ENCODE measurements at places on chromosomes 6 and 20. TPM values are rescaled to one million over a fixed set of nuclear protein-coding genes. Genes with fewer than 3 reads are reported as not detected.

DNA sequence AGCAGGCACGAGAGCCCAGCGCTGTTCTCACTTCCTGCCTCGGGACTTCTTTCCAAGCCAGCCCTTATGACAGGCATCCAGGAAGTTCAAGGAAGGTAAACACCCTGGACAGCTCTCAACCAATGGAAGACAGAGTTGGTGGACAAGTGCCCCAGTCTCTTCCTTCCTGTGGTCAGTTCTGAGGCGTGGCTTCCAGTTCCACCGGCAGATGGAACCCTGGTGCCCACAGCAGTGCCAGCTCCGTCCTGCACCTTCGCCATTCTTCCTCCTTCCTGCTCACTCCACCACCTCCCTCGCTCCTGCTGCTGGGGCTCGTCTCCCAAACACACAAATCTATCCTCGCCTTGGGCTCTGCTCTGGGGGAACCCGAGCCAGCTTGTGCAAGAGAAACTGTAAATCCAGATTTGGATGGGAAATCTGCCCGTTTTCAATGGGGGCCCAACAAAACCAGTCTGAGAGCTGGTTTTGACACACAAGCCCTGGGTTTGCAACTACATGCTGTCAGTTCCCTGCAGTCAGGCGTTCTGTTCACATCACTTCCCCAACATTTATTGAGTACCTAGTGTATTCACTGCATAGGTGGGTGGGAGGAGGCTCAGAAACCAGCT, 162.7 kb downstream of the GRM4 start:
- peak; percentile 50 for DNase-seq

GRCh38 chr6:117156741-117157140, 108.6 kb upstream of the VGLL2 start:
- no peak for DNase-seq

- DNase-seq, result no peak
These were observed 21.7 kb downstream of the SERPINB9 start for GRCh38 chr6:2881423-2881822.

DNA sequence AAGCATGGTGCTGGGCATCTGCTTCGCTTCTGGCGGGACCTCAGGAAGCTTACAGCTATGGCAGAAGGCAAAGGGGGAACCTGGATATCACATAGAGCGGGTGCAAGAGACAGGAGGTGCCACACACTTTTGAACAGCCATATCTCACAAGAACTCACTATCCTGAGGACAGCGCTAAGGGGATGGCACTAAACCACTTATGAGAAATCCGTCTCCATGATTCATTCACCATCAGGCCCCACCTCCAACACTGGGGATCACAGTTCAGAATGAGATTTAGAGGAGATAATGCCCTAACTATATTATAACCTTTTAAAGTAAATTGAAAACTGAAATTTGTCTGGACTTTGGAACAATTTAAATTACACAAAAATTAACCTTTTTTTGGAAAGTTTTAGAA, 37.8 kb upstream of the SUMO4 start:
- no peak for DNase-seq

DNA sequence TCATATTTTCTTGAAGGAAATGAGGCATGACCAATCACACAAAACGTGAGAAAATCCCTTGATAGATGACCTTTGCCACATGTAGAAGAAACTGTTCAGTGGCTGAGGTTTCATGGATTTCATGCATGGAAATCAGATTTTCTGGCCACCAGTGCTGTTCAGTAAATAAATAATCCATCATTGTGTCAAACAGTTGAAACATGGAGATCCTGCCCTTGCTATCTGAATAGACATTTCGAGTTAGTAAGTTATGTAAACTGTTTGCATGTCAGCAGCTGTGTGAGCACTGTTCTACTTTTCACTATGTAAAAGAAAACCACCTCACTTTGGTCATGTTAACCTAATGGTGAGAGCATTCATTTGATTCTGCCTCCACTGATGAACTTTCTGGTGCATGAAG, 793.9 kb upstream of the EPHA7 start:
- no peak for DNase-seq

DNA sequence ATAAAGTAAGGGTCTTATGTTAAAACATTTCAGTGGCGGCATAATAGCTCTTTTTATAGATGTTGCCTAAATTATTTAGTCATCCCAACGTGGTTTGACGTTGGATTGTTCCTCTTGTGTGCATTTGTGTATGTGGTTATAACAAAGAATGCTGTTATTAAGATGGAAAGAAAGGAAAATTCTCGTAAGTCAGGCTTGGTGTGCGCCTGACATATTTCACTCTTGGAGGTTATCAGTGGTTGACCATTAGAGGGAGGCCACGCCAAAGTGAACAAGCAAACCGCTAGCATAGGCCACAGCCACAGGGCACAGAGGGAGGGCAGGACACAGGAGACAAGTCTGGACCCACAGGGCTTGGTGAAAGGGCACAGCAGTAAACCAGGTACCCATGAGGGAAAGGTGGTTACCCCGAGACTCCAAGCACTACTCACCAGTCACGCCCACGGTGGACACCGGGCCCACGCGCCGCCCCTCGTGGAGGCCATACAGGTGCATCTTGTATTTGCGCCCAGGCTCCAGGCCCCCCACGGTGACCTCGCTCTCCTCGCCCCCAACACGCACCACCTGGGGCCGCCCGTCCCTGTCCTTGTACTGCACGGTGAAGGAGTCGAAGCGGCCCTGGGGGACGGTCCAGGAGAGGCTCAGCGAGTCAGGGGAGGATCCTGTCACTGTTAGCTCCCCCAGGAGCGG, 22.9 kb downstream of the CYP21A2 start:
- no peak for DNase-seq

- DNase-seq, result no peak
These were observed 73.5 kb downstream of the SOX4 start for GRCh38 chr6:21666853-21667681.

DNA sequence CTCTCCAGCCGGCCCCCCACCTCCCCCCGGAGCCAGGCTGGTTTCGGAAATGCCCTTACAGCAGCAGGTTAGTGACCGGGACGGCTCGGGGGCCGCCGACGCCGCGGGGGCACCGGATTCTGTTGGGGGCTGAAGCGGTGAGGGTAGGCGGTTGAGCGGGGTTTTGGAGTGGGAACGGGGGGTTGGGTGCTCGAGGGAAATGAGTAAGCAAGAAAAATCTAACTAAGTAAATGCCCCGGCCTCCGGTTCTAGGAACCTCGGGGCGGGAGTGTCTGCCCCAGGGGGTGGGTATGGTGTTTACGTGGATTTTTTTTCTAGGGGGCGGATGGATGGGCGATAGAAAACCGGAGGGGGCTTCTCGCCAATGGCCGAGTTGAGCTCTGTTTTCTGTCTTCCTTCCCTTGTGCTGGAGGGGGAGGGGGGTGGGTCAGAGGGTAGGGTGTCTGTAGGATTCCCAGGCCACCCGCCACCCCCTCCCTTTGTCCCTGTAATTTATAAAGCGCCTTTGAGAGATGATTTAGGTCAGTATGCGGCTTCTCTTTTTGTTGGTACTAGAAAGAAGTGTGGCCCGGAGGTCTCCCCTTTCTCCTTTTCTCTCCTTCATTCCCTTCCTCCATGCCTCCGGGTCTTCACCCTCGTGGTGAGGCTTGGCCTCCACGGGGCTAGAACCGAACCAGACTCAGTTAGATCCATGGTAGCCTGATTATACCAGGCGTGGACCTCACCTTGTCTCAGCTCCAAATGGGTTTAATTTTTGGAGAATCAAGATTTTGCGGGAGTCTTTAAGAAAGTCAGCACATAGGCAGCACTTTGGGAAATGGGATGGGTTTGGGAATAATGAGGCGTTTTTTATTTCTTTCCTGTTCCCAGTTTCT, 2.3 kb downstream of the E2F3 start:
- DNase-seq, result peak; percentile 64

DNA sequence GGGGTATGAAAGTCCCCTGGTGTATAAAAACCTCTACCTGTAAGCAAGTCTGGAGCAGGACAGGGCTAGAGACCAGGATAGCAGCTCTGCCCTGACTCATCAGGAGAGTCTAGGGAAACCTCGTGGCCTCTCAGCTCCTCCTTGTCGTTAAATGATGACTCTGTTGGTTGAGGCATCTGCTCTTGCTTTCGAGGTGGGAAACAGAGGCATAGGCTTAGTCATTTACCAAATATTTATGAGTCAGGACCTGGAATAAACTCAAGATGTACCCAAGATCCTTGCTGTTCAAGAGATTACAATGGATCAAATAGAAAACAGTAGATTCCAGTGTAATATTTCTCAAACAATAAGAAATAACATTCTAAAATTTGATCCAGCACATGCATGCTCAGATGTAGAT, 5.5 kb downstream of the MANBAL start:
- DNase-seq, result no peak

DNA sequence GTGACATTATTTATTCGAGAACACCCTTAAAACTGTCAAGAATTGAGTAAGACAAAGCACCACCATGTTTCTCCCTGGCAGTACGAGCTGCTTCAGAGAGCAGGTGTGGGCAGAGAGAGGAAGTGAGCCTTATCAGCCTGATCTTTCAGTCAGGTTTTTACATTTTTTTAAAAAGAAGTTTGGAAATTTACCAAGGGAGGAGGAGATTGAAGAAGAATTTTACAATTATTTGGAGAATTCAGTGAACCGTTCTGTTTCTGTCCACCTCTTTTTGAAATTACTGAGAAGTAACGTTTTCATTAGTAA, 75.5 kb downstream of the ZDHHC14 start:
- no peak for DNase-seq

DNA sequence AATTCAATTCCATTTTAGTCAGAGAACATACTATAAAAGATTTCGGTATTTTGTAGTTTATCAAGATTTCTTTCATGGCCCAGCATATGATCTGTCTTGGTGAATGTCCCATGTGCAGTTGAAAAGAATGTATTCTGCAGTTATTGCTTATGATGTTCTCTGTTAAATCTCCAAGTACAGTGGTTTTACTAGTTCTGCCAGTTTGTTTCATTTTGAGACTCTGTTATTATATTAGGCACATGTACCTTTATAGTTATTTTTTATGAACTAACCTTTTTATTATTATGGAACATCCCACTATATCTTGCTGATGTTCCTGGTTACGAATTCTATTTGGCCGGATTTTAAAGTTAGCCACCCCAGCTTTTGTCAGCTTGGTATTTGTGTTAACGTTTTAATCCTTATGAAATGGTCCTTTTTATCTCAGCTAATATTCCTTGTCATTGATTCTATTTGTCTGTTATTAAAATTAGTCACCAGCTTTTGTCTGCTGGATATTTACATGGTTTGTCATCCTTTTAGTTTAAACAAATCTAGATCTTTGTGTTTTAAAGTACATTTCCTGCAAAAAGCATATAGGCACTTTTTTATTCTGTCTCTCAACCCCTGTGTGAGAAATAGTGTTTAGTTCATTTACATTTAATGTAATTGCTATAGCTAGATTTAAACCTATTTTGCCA, 48.9 kb downstream of the VTA1 start:
- no peak for DNase-seq

DNA sequence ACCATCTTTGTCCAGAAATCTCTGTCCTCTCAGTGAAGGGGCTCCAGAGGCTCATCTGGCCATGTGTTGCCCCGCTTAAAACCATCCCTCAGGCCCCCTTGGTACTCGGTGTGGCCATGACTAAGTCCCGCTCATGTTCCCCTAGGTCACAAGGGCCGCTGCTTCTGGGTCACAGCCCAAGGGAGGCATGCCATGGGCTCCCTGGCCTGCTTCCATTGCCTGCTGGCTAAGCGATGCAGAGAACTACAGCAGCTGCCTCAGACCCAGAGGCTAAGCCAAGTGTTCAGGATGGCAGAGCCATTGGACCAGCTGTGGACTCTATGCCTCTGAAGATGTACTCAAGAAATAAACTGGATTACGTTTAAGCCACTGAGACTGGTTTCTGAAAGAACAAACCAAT, 95.5 kb downstream of the ZFP64 start:
- no peak for DNase-seq

- no peak for DNase-seq
These were observed 112.9 kb upstream of the PDE7B start for GRCh38 chr6:135738636-135739035.

GRCh38 chr6:119535332-119535731, 185.8 kb upstream of the MAN1A1 start:
- no peak for DNase-seq

DNA sequence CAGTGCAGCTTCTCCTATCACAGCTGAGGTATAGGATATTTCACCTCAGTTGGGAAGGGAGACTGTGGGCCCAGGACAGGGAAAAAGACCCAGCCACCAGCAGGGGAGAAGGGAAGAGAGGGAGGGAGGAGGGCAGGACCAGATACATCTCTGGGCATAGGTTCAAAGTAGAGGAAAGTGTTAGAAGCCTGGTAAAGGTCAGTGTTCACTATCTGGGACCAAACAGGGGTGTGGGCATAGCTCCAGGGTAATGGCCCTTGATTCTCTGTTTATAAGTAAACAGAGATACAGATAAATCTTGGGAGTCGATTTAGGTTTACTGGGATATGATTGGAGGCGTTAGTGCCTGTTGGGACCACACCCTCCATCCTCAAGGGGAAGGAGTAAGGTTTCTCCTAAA, 266.2 kb downstream of the LRFN2 start:
- DNase-seq, result no peak

DNA sequence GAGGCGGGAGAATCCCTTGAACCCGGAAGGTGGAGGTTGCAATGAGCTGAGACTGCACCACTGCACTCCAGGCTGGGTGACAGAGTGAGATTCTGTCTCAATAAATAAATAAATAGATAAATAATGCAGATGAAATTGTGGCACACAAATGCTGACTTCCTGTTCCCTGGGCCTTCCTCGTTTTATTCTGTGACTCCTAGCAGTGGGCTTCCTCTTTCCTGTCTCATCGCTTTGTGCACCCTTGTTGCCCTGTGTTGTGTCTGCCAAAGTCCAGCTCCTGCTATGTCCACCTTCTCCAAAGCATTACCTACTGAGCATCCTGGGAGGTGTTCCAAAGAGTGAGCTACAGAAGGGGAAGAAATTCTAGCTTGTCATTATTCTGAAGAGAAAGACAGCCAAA, 100.2 kb upstream of the TIAM2 start:
- no peak for DNase-seq

DNA sequence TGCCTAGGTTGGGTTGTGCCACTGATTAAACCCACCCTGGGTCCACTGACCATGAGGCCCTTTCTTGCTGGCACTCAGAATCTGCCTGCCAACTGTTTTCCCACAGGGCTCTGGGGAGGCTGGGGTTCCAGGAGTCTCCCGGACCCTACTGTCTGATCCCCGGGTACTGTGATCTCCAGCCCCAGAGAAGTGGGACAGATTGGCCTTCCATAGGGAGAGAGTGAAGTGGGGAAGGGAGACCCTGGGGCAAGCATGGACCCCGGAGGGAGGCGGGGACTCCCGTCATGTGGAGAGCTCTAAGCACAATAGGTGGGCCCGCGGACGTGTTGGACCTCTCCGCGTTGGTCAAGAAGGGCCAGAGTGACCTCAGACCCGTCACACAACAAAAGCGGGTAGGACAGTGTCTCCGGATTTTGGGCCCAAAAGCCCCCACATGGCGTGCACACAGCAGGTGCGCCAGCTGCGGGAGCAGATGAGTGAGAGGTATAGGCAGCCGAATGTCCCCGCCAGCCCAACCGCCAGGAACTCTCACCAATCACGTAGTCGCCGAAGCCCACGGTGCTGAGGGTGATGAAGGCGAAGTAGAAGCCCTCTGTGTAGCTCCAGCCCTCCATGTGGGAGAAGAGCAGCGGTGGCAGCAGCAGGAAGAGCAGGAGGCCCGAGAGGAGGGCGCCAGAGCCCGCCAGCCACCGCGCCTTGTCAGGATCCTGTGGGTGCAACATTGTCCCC, 10.6 kb downstream of the KCNK17 start:
- DNase-seq, result no peak

GRCh38 chr6:134065706-134066105, 13.3 kb upstream of the SLC2A12 start:
- no peak for DNase-seq

GRCh38 chr6:68695838-68696237, 60.8 kb downstream of the ADGRB3 start:
- no peak for DNase-seq

Gene LST1
- 4.4 TPM for polyA plus RNA-seq

Gene KIF13A
- polyA plus RNA-seq, result 50.1 TPM

Gene BCAS4
- polyA plus RNA-seq, result 6.7 TPM

Gene NKX2-2
- 0.13 TPM for polyA plus RNA-seq

Gene FILIP1
- polyA plus RNA-seq, result 45.2 TPM

Gene HLA-DPA1
- polyA plus RNA-seq, result 46.7 TPM
